Cardiac muscle cell (in vitro differentiated cells and primary cell): ENCODE measurements at places on chromosomes 16 and 17. TPM values are rescaled to one million over a fixed set of nuclear protein-coding genes. Genes with fewer than 3 reads are reported as not detected.

DNA sequence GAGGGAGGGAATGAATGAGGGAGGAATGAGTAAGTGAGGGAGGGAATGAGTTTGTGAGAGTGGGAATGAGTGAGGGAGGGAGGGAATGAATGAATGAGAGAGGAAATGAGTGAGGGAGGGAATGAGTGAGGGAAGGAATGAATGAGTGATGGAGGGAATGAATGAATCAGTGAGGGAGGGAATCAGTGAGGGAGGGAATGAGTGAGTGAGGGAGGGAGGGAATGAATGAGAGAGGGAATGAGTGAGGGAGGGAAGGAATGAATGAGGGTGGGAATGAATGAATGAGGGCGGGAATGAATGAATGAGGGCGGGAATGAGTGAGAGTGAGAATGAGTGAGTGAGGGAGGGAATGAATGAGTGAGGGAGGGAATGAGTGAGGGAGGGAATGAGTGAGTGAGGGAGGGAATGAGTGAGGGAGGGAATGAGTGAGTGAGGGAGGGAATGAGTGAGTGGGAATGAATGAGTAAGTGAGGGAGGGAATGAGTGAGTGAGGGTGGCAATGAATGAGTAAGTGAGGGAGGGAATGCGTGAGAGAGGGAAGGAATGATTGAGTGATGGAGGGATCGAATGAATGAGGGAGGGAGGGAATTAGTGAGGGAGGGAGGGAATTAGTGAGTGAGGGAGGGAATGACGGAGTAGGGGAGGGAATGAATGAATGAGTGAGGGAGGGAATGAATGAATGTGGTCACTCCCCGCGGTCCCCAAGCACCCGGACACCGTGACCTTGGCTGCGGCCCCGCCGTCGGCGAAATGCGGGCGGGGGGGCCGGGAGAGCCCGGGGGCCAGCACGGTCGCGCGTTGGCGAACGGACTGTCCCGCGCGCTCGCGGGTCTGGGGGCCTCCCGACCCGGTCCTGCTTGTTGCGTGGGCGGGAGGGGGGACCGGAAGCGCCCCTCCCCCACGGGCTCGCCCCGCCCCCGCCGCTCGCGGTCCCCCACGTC, 1.1 kb upstream of the UBE2I start:
- no peak for DNase-seq

The GPR142 gene
- polyA plus RNA-seq = not detected in 2 replicates

DNA sequence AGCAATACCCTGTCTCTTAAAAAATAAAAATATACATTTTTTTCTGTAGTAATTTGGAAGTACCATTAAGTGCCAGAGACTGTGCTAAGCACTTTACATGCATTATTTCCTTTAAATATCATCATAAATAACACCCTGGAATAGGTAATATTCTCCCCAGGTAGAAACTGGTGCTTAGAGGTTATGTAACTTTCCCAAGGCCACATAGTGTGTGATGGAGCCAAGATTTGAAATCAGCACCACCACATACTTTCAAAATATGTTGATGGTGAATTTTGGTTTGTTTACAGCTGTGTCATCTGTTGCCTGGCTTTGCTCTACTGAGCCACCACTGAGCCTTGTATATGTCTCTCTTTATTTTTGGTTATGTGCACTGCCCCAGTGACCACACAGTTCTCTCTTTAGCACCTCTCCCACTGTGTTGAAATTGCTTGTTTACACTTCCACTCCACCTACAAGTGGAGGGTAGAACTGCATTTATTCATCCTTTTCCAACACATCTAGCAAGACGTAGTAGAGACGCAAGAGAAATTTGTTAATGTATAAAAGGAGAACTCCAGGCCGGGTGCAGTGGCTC, 19.0 kb upstream of the NBR1 start:
- DNase-seq = no peak

GRCh38 chr16:73179705-73180331, 131.9 kb upstream of the ZFHX3 start:
- DNase-seq = no peak

- no peak for DNase-seq
Observed at GRCh38 chr17:2335726-2336214, 487 bp downstream of the TSR1 start.

GRCh38 chr17:27207073-27207513, 86.8 kb upstream of the WSB1 start:
- no peak for DNase-seq

The FBXL19 gene
- 3.9 and 4.0 TPM in 2 replicates for polyA plus RNA-seq

DNA sequence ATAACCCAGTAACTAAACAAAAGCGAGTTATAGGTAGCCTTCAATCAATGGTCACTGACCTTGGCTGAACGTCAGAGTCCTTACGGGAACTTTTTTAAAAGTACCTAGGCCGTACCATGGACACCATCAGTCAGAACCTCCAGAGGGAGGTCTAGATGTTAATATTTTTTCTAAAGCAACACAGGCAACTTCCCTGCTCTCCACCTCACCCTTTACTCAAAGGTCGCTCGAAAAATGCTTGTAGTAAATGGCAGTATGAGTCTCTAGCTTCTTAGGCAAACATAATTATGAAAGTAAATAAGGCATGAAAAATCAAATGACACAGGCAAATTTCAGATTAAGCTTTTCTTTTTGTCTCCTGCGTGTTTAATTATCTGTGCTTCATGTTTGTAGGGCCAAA, 82.1 kb downstream of the SLC39A11 start:
- no peak for DNase-seq
